ENCODE measurements at places on chromosomes 6 and 20.

DNA sequence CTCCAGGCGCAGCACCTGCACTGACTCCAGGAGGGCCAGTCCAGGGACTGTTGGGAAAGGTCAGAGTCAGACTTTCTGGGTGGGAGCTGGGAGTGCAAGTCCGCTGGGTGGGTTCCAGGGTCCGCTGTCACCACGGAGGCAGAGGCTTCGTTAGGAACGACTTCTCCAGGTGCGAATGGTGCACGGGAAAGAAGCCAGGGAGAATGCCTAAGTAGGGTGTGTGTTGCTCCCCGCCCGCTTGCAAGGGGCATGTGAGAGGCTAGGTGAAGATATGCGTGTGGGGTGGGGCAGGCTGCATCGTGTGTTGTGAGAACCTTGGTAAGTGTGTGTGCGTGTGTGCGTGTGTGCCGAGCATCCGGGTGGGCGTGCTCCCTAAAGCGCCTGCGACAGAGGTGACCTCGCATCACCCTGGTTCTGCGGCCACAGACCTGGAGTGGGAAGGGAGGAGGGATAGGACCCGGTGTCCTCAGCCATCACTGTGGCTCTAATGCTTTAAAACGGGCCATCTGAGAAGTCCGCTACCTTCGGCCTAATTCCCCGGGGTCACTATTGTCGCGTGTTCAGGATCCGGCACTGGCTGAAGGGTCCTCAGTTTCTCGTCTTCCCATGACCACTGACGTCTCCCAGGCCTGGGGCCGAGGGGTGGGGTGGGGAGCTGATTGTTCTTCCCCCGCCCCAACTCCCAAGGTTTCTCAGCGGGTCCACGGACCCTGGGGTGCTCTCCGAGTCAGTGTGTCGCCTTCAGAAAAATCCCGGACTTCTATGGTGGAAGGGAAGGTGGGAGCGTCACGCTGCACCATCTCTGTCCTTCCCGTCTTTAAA is 6.1 kb downstream of the SLC32A1 start:
- DNase-seq = no peak

- no peak for DNase-seq
Measured at GRCh38 chr6:170444811-170445211, 108.3 kb downstream of the PSMB1 start.

GRCh38 chr20:61896058-61896961 is 169.4 kb downstream of the TAF4 start:
- no peak for DNase-seq

GRCh38 chr6:28907394-28907793 is 16.4 kb downstream of the TRIM27 start:
- no peak for DNase-seq

- peak; percentile 94 for DNase-seq
Measured at GRCh38 chr6:43769526-43770371, at the start of gene VEGFA. TSS of gene VEGFA (plus strand) at chr6:43770211.

- no peak for DNase-seq
Measured at GRCh38 chr6:166440106-166440505, 57.4 kb upstream of the MPC1 start.

- DNase-seq = no peak
Measured at GRCh38 chr20:34954904-34955230, 739 bp downstream of the GSS start.

DNA sequence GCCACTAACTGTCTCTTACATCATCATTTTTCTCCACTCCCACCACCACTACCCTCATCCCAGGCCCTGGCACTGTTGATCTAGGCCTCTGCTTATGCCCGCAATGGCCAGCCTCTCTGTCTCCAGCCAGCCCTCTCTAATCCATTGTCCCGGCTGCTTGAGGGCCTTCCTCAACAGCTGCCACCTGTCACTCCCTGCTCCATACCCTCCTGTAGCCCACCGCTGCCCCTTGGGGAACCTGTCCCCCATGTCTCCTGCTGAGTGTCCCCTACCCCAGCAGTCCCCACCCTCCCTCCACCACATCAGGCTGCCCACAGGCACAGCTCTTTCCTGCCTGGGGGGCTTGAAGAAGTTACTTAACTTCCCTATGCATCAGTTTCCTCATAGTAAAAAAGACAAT is 13.4 kb downstream of the TEAD3 start:
- no peak for DNase-seq

- DNase-seq = no peak
Measured at GRCh38 chr6:22101163-22101562, 195.7 kb downstream of the PRL start.

DNA sequence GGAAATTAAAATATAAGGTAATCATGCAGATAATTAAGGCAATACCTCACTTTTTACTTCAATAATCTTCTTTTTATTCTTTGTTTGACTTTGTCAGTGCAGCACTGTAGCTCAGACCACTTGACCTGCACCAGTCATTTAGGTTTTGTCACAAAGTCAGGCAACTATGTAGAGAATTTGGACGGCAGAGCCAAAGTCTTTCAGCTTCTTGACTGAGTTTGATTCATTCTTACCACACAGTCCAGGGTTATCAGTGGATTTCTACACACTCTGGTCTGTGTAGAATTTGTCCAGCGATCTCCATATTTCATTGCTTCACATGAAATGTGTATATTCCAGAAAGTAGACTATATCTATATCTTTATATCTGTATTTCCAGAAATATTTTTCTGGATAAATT is 107.3 kb downstream of the TFAP2B start:
- DNase-seq = no peak

GRCh38 chr6:73636048-73636447 is 17.7 kb downstream of the SLC17A5 start:
- no peak for DNase-seq

GRCh38 chr6:133972388-133972787 is 19.4 kb downstream of the TBPL1 start:
- no peak for DNase-seq

DNA sequence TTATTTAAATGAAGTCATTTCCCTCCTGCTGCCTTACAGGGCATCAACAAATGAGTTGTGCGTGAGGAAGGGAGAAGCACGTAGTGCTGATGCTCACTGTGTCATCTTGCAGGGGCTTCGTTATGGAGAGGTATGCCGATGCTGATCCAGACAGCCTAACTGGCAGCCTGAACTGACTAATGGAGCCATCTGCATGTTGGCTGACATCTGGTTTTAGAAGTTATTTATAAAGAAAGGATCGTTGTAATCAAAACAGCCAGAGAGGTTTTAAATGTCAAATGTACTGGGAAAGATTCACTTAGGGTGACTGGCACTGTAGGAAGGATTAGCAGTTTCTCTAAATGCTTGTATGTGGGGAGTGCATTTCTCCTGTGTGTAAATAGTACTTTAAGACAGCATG is 54.6 kb downstream of the FARS2 start:
- DNase-seq = no peak

DNA sequence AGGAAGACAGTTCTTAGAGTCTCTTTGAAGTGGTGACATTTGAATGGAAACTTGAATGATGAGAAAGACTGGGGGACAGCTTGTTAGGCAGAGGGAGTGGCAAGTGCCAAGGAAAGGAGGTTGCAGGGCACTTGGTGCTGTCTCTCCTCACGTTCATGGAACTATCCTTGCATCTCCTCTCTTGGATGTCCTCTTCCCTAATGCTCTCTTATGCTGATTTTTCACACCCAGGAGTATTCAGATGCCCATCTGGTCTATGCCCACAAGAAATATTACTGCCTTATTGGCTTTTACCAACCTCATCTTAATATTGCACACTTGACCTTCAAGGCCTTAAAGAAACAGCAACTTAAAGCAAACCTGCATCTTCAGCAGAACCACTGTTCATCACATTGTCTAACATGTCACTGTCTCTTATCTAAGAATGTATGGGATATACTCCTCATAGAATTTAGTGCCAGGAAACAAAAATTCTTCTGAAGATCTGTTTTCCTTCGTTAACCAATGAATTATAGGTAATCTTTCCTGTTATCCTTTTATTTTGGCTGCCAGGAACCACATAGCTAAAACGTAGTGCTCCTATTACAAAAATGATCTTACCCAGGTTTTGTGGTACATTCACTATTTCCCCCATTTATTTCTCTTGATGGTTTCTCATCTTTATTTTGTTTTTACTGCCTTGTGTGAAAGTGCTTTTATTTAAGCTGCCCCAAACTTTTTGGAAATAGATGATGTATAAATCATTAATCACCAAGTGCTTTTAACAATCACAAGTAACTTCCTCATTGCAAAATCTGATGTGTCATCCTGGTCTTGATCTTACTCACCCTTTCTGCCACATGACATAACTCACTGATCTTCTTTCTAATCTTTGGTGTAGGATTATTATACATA is 12.8 kb downstream of the RGS17 start:
- no peak for DNase-seq

GRCh38 chr20:5845681-5846615 is 95.7 kb downstream of the SHLD1 start:
- DNase-seq = no peak

GRCh38 chr6:115969207-115969929 is 91.3 kb downstream of the FRK start:
- DNase-seq = no peak

DNA sequence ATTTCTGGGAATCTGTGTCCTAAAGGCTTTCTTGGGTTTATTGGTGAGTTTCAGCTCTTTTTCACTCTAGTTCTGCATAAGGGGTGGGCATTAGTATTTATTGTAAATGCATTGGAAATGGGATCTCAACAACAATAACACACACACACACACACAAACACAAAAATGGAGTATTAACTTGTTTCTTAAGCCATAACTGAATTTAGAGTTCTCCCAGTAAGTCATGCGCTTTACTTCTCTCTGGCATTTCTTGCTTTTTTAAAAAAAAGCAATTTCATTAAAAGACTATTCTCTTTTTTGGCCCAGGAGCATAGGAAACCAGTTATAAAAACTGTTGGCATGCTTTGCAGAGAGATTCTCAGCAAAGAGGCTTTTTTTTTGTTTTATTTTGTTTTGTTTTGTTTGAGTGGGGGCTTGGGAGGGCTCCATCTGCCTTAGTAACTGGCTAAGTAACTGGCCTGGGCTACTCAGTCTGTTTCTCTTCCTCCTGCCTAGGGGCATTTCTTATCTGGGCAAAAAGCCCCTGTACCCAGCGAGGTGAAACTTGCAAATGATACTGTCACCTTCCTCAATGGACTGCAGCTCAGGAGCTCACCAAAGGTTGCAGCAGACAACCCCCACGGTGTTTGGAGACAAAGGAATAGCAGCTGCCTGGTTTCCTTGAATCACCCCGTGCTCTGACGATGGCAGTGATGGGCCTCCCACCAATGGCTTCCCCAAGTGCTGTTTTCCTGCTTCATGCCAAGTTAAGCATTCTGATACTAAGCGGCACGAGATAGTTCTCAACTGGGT is 128.5 kb downstream of the BCAS1 start:
- DNase-seq = no peak
